Stimulated activated CD8-positive, alpha-beta memory T cell treated with anti-CD3 and anti-CD28 coated beads, Interleukin-15, amount 100 ng/mL, for 48 hours (primary cell): ENCODE measurements at places on chromosomes 3 and 15.

DNA sequence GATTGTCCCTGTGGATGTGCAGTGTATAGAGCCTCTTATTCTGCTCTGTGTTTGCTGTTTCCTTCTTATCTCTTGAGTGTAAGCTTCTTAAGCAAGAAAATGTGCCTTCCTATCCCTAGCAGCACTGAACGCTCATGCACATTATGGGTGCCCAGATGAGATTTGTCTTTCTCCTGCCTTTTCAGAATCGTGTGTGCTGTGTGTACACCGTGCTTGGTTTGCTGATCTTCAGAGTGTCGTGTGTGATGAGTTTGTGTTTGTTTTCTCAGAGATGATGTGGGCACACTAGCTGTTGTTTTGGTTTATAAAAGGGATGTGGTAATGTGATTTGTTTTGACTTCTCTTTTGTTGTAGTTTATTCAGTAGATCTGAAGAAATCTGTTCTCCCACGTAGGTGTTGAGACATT lies 19.7 kb downstream of the GPR171 start:
- no peak for DNase-seq

GRCh38 chr3:67123914-67124313 lies 125.8 kb downstream of the KBTBD8 start:
- no peak for DNase-seq

GRCh38 chr15:79661411-79661810 lies 229.3 kb downstream of the MINAR1 start:
- DNase-seq = no peak

DNA sequence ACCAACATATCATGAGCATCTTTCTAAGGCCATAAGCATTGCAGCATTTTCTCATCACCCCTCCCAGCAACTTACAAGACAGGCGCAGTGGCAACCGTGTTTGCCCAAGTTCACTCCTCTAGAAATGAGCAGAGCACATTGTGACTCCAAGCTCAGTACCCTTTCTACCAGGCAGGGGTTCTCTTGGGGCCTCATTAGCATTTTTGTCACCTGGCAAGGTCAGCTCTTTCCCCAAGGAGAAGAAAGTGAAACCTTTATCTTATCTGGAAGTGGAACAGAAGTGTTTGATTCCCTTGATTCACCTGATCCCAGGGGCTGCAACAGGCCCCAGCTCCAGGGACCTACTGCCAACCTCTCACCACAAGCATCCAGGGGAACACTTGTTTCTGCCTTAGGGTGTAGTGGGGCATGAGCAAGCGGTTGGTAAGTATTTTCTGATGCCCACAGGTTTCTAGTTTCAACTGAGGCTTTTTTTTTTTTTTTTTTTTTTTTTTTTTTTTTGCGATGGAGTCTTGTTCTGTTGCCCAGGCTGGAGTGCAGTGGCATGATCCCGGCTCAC lies 44.0 kb upstream of the HERC1 start:
- no peak for DNase-seq

- no peak for DNase-seq
Measured at GRCh38 chr15:29842290-29842689, 20.0 kb upstream of the TJP1 start.

DNA sequence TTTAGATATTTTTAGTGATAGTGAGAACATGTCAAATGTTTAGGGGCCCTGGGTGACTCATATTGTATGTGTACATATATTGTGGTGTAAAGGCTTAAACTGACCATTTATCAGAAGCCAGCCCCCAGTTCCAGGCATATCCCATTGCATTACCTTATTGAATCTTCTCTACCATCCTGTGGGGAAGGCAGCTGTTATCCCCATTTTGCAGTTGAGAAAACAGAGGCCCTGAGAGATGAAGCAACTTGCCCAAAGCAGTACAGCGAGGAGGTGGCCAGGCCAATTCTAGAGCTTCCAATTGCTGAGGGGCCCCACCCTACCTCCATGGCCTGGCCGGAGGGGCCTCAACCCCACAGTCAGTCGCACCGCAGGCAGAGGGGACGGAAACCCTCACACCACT lies 47.9 kb downstream of the ZNF710 start:
- no peak for DNase-seq
